ENCODE measurements at places on chromosomes 1 and 21.

DNA sequence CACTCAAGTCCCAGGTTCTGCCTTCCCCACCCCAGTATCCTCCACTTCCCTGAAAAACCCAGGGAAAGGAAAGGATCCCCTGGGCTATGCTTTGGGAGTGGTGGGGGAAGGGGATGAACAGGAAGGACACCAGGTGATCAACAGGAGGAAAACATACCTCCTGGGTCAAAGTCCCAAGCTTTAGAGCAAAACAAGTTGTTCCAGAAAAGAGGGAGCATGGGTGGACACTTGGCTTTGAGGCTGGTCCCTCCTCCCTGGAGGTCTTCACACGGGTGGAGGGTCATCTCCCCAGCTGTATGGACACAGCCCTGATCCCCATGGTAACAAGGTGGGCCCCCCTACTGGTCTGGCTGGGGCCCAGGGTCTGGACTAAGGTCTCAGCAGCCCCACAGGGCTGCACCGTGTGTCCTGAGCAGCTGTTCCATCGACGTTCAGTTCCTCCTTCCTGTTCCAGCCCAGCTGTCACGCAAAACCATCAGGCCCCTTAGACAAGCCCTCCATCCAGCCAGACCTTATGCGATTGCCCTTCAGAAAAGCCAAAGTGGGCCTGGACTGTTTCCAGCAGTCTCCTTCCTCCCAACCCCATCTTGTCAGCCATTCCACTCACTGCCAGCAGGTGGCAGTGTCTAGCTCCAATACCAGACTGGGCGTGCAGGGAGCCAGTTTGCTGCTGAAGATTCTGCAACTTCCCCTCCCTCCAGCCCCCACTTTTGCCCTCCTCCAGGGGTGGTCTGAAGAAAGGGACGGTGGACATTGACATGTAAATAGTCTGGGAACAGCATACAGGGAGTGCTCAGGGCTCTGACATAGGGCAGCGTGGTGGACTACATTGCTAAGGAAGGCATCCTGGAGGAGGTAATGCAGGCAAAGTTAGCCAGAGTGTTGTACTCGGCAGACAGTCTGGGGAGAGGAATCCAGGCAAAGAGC, 2.9 kb upstream of the PDZK1IP1 start:
- DNase-seq = no peak

DNA sequence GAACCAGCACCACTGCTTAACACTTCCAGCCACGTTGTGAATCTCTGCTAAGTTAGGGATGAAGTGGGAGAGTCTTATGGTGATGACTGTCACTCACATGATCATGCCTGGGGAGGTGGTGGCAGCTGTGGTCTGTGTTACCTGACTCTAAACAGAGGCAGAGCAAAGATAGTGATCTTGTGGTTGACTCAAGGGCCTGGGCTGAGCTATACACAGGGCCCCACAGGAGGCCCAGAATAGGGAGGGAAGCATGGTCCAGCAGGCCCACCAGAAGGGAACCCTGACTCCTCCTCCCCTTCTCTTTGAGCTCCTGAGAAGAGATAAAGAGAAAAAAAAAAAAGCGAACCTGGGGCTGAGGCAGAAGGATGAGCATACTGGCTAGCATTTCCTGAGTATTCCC, 55.0 kb downstream of the PLXNA2 start:
- DNase-seq = no peak

- DNase-seq = no peak
These were observed 13.0 kb downstream of the WNT9A start for GRCh38 chr1:227934476-227935313.

- peak; percentile 51 for DNase-seq
These were observed 1.2 kb upstream of the LUZP1 start for GRCh38 chr1:23169727-23170335.

- DNase-seq = no peak
These were observed 1.2 kb downstream of the PKN2 start for GRCh38 chr1:88685259-88685620.

DNA sequence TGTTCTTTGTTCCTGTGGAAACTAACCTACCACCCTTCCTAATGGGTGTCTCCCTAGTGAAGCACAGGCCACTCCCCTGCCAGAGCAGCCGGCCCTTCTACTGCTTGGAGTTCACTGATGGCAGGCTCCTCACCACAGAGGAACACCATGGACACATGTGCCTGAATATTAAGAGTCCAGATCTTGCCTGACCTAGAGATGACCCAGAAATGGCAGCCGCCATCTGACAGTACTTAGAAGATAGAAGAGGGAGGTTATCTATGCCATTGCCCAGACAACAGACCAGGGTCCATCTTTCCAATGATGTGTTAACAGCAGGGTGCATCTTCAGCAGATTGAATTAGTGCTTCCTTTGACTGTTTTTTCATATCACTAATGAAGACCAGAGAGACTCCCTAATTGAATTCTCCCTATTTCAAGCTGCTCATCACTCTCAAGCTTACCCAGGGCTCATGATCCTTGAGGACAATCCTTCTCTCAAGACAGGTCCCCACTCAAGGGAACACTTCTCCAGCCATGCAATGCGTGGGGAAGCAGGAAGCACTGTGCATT, 59.8 kb downstream of the PLEKHA6 start:
- no peak for DNase-seq

DNA sequence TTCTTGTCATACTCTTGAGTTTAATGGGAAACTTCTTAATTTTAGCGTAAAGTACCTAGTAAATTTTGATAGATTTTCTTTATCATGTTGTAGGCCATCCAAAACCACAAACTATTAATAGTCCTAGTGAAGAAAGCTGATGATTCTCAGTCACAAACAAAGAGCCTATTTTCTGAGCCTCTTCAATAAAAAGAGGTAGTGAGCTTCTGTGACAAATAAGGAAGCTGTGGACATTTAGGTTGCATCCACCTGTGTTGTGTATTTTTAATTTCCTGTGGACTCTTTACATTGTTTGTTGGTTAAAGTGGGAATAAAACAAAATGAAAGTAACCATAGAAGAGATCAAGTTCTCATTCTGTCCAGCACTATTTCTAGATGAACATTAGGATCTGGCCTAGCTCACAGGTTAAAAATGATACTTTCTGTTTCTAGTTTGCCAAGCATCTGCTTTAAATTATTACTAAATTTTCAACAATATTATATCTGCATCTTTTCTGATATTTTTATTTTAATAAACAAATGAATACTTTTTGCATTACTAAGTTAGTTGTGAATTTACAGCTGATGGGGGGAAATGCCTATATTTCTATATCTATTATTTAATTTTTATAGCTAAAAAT, 702.2 kb upstream of the ADGRL4 start:
- DNase-seq = no peak

DNA sequence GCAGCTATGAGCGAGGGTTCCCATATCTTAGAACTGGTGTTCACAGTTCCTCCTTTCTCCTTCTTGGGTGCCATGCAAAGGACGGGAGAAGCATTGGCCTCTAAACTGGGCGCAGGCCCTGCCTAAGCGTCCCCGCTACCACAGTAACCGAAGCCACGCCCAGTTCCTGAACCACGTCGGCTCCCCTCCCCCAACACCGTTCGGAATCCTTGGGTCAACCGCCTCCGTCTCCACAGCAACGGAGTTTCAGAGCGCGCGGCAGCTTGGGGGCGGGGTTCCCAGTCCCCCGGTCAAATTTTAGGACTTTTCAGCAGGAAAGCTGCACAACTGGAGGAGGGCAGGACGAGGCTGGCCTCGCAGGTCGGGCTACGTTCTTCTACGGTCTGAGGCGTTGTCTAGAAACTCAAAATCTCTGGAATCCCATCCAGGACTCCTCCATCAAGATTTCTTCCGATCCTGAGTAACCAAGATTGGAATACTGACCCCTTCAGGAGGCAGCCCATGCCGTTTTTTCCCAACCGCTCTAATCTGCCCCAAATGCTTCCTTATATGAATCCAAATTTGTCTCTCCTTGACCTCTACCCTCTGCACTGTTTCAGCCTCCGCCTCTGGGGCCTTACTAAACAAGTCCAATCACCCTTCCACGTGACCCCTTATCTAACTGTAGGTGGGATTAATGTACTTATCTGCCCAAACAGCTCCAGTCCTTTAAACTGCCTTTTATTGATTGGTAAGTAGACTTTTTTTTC, at the start of gene SPAG17:
Gene SPAG17 (minus strand): TSS at position 145 of the 749 bp plus-strand sequence. CDS start 71 bp downstream, at position 74.
- peak; percentile 56 for DNase-seq

DNA sequence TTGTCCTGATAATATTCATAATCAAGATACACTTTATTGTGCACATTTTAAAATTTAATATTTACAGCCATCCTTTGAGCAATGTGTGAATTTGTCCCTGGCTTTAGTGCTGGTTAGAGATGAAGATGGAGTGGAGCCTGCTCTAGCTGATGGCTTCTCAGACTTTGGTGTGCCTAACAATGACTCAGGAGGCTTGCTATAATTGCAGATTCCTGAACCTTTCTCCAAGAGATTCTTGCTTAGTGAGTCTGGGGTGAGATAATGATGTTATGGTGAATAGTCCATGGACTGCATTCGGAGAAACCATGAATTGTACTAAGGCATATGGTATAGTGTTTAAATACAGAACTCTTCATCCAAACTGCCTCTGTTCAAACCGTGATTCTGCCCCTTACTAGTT, 307.1 kb downstream of the PAPPA2 start:
- DNase-seq = no peak

- DNase-seq = no peak
These were observed 292.8 kb upstream of the B3GALT2 start for GRCh38 chr1:193479187-193479586.

DNA sequence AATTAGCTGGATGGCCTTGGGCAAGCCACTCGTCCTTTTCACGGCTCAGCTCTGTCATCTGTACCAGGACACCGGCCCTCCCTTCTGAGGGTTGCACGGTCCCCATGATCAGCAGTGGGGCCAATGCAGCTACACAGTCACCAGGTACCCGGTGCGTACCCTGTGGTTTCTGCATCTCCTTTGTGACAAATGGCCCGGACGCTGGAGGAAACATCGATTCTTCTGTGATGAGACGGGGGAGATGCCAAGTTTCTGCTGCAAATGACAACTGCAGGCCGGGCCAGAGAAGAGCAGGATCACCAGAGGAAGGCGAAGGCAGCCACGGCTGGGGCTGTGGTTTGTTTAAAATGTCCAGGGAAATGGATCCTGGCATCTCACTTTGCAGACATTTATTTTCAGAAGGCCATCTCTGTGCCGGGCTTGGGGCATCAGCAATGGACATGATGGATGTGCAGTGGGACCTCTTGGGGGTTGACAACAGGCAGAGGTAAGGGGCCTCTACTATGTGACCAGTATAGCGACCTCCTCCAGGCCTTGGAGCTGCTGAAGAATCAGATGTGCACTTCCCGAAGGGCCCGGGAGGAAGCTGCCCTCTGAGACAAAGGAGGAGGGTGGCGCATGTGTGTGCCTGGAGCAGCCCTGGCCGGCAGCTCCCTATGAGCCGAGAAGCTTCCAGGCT, 221.9 kb upstream of the C1orf174 start:
- DNase-seq = no peak

GRCh38 chr1:201259476-201260235, 23.6 kb upstream of the PKP1 start:
- no peak for DNase-seq

- DNase-seq = no peak
These were observed 115.7 kb upstream of the CACYBP start for GRCh38 chr1:174884038-174884437.

- DNase-seq = no peak
These were observed 492 bp upstream of the COLGALT2 start for GRCh38 chr1:184037849-184038591.

GRCh38 chr21:20639026-20639425, 359.2 kb upstream of the NCAM2 start:
- DNase-seq = peak; percentile 72

DNA sequence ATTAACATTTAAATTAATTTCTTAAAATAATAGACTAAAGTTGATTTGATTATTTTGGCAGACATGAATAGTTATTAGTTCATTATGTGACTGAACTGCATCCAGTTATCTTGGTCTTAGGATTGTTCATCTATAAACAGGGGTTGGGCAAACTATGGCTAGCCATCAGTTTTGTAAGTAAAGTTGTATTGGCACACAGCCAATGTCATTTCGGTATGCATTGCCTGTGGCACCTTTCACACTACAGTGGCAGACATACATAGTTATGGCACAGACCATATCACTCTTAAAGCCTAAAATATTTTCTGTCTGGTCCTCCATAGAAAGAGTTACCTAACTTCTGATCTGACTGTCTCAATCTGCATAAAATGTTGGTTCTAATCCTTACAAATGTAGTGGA, 27.2 kb downstream of the ADGRL2 start:
- no peak for DNase-seq

DNA sequence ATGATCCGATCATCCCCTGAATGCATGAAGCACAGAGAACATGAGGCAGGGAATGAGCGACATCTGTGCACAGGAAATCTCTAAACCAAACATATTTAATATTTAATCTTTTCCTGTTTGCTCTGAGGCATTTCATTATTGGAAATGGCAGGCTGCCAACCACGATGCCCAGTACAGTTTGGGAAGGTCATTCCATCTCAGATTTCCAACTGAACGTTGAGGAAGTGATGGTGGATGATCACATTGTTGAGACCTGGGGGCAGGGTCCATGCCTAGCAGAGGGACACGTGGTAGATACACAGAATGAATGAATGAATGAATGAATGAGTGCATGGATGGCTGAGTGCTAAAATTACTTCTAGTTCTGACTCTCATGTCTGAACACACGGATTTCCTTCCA, 15.9 kb upstream of the FASLG start:
- DNase-seq = no peak

GRCh38 chr1:31837451-31838158, 21.8 kb upstream of the SPOCD1 start:
- DNase-seq = no peak

DNA sequence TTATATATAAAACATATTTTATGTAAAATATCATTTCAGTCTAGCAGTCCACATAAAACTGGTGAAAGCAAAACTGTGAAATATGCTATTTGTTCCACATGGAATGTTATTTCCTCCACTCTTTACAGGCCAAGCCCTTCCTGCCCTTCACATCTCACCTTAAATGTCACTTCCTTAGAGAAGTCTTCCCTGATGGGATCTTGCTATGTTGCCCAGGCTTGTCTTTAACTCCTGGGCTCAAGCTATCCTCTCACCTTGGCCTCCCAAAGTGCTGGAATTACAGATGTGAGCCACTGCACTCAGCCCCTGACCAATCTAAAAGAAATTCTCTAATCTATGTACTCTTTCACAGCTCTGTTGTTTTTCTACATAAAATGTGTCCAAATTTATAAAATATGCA, 2.3 kb upstream of the GPR161 start:
- DNase-seq = no peak

- no peak for DNase-seq
These were observed 101.4 kb upstream of the RGS1 start for GRCh38 chr1:192474080-192474683.

- peak; percentile 21 for DNase-seq
These were observed 35.7 kb upstream of the MTR start for GRCh38 chr1:236759252-236759859.

DNA sequence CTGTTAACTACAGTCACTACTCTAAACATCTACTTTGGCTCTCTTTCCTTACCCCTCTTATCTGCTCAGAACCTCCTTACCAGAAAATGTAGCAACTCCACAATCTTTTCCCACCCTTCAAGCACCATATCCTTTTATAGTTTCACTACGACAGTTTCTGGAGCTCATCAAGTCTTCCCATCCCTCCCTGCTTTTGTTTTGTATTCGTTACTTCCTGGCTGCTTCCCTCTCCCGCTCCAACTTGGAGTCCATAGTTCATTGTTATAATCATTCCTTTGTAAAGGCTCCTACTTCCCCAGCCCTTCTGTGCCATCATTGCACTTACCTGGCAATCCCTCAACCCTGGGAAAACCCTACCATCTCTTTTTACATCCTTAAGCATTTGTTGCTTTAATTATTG, 18.0 kb downstream of the MPZL1 start:
- DNase-seq = no peak

- DNase-seq = no peak
These were observed 8.7 kb upstream of the ZNF691 start for GRCh38 chr1:42837709-42838108.

All from fibroblast of skin of left quadriceps (primary cell).